ENCODE measurements at places on chromosomes 3 and 15. TPM values are rescaled to one million over a fixed set of nuclear protein-coding genes. Genes with fewer than 3 reads are reported as not detected.

GRCh38 chr15:60469893-60470641 is 8.9 kb downstream of the ICE2 start:
- no peak for DNase-seq

- no peak for DNase-seq
Observed at GRCh38 chr3:181932039-181932438, 220.3 kb downstream of the SOX2 start.

DNA sequence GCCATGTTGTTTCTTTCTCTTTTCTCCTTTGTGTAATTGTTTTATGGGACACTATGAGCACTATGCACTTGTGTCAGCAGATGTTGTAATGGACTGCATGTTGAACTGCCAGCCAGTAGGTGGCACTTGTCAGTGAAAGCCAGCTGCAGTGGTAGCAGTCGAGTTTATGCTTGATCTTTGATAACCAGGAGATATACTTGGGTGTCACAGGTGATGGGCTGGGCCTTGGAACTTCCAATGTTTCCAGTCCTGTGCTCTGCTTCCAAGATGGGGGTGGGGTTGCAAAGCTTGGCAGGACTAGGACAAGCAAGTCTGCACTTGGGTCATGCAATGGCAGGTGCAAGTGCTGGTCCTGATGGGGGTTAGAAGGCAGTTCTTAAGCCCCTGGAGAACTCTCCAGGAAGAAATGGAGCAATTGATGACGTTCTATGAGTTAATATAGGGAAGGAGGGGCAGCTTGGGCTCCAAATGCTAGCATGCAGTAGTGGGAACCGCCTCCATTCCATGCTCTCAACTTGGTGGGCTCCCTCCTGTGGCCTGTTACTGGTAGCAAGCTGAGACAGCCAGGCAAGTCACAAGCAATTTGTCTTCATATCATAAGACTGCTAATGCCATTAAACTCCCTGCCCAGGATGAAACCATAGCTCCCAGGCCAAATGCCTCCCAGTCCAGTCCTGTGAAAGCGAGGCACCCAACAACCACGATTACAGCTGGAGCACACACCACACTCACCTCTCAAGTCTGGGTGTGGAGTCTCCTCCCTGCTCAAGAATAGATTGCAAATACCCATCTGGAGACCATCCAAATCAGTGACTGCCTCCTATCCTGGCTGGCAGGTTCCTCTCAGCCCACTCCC is 287.2 kb downstream of the CGGBP1 start:
- DNase-seq = no peak

- no peak for DNase-seq
Observed at GRCh38 chr3:145087038-145087437, 1073.9 kb downstream of the PLOD2 start.

DNA sequence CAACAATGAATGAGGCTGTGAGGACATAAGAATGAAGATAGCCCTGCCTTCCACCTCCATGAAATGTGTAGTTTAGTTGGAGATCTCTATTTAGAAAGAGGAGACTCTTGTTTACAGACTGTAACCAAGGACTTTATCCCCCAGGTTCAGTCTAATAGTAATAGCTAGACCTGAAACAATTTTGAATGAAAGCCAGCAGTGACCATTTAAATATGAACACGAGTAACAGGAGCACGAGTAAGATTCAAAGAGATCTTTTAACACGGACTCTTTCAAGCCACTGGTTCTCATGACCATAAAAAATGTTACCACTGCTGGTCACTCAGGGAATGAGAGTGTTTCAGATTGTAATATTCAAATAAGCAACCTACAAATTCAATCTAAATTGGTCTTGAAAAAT is 123.1 kb downstream of the FMN1 start:
- no peak for DNase-seq

GRCh38 chr3:9255976-9256375 is 6.5 kb upstream of the SRGAP3 start:
- no peak for DNase-seq

GRCh38 chr3:170383567-170383966 is 26.1 kb downstream of the SKIL start:
- no peak for DNase-seq

- DNase-seq = no peak
Observed at GRCh38 chr15:99917252-99917651, 184.0 kb upstream of the LYSMD4 start.

Gene POLG
- total RNA-seq = 39.1 TPM

Gene SLC9A9
- 4.9 TPM for total RNA-seq
